ENCODE measurements at places on chromosomes 4 and X.

GRCh38 chr4:173807347-173807746 is 277.3 kb upstream of the HAND2 start:
- no peak for DNase-seq

- no peak for DNase-seq
Measured at GRCh38 chr4:111954550-111954949, 190.7 kb upstream of the FAM241A start.

GRCh38 chr4:48899950-48900349 is 6.6 kb downstream of the OCIAD2 start:
- peak; percentile 68 for DNase-seq

DNA sequence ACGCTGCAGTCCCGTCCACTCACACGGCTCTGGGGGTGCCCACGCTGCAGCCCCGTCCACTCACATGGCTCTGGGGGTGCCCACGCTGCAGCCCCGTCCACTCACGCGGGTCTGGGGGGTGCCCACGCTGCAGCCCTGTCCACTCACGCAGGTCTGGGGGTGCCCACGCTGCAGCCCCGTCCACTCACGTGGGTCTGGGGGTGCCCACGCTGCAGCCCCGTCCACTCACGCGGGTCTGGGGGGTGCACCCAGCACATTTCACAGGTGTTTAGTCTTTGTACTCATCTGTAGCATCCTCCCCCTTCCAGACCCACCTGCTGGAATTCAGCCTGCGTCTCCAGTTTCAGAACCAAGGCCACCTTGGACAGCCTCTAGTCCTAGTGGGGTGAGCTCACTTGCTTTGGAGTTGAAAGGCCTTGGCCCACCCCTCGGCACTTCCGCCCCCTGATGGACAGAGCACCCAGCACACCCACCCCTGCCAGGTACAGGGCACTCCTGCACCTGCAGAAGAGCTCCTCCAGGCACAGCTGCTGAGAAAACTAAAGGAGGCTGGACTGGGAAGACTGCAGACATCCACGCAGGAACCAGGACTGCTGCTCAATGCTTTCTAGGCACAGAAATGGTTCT is 73.0 kb downstream of the ABLIM2 start:
- no peak for DNase-seq

GRCh38 chr4:183244506-183244905 is 75.6 kb downstream of the CLDN22 start:
- no peak for DNase-seq

DNA sequence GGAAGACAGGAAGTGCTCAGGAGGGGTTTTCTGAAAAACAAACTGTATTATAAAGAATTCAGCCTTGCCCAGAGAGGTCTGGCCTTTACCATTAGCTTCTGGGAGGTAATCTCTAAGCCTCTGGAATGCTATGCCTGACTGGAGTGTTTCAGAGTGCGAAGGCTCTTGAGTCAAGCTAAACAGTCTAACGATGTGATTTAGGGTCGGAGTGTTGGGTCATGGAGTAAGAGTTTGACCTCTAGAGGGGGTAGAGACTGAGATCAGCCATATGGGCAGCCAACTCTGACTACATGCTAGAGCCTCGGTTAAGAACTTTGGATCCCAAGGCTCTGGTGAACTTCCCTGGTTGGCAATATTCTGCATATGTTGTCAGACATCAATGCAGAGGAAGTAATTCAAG is 15.0 kb downstream of the BOD1L1 start:
- no peak for DNase-seq

DNA sequence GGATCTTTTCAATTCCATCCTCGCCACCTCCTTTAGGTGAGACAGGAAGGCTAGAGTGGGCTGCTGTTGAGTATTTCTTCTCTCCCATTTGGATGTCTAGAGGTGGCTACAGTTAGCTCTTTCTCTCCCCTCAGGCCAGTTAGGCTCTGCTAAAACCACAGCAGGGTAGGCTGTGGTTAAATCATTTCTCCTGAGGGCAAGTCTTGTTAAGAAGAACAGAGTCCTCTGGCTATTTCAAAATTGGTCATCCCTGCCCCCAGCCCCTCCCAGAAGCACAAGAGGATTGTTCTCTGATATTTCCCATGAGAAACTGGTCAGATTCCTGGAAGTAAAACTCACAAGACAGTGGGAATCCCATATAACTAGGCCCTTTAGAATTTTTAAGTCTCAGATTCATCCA is 1359.5 kb downstream of the TECRL start:
- DNase-seq, result no peak

DNA sequence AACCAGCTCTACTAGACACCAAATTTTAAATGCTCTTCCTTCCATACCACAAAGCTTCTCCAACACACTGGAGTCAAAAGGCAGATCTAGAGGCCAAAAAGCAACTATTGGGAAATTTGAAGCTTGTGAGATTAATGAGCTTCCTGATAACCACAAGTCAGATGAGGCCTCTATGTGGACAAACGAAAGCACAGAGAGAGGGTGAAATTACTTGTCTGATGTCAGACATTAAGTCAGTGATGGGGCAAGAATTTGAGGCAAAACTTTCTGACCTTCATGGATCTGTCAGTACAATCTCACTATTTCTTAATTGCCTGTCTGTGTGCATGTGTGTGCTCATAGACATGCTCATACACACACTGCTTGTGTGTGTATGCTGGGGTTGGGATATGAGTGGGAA is 103.6 kb downstream of the GUCY2F start:
- no peak for DNase-seq

DNA sequence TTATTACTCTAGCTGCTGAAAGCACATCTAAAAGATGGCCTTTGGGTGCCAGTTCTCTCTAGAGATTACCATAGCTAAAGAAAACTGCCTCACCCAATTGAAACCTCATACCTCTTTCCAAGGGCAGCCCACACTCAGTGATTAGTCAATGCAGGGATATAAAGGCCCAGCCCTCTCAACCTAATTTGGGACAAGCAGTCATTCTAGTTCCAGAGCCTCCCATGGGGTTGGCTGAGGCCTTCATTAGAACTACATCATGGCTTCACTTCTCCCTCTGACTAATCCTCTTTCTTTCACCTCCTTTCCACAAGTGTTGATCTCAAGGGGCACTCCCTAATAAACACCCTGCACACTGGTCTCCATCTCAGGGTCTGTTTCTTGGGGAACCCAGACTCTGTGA is 38.5 kb upstream of the C1GALT1C1 start:
- DNase-seq, result no peak

DNA sequence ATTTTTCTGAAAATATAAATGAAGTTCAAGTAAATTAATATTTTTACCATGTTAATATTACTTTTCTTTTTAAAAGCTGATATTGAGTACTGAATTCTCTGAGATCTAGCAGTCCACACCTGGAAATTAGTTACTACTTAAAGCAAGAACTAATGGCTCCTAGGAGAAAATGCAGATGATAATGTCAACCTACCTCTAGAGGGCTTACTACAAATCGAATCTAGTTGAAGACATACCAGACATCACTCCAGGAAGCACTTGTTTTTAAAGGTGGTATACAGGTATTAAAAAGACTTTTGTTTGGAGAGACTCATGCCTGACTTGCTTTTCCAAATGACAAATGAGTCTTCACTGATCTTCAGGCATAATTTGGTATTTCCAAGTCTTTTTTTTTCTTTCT is 516.4 kb upstream of the BOD1L1 start:
- no peak for DNase-seq

- DNase-seq, result no peak
Measured at GRCh38 chrX:68894513-68895340, 65.9 kb downstream of the EFNB1 start.

DNA sequence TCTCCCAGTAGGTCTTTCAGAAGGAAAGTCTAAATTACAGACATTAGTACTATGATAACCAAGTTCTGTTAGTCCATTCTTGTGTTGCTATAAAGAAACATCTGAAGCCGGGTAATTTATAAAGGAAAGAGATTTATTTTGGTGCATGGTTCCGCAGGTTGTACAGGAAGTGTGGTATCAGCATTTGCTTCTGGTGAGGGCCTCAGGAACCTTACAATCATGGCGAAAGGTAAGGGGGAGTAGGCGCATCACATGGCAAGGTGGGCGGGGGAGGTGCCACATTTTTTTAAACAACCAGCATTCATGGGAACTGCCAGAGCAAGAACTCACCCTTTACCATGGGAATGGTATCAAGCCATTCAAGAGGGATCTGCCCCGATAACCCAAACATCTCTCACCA is 26.2 kb upstream of the USP46 start:
- DNase-seq, result no peak

- DNase-seq, result peak; percentile 73
Measured at GRCh38 chr4:130478406-130478805, 1382.5 kb downstream of the C4orf33 start.

DNA sequence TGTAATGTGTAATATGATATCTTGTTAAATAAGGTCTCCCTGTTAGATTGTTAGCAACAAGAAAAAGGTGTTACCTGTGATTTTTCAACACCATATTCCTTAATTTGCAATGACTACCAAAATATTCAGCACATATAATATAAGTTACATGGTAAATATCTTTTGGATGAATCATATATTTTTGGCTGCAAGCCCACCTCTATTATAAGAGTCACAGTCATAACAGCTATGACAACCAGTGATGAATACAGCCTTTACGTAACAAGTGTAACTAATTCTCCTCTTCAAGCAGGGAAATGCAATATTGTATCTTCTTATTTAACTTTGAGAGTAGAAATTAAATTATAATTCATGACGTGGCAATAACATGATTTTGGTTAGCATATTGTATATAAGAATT is 187.0 kb downstream of the NLGN4X start:
- no peak for DNase-seq

- DNase-seq, result no peak
Measured at GRCh38 chr4:34043131-34043530, 2201.2 kb downstream of the ARAP2 start.

GRCh38 chrX:72313707-72314641 is 8.3 kb upstream of the CITED1 start:
- no peak for DNase-seq

DNA sequence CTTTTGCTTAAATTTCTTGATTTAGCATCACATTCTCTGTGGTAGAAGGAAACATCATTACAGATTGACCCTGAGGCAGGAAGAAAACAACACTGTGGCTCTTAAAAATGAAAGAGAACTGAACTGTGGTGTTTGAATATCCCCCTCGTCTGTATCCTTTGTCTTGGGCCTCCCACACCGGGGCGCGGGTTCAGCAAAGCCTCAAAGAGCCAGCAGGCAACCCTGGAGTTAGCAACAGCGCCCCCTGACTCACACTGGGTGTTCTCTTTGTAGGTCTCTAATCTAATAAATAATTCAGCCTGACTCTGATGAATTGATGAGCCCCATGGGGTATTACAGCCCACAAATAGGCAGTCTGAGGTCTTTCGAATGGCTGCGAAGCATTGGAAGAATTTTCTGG is 46.1 kb upstream of the CTSO start:
- DNase-seq, result no peak

GRCh38 chrX:6856471-6856870 is 291.0 kb upstream of the STS start:
- no peak for DNase-seq

GRCh38 chrX:106178826-106179225 is 10.7 kb downstream of the PWWP3B start:
- DNase-seq, result no peak

DNA sequence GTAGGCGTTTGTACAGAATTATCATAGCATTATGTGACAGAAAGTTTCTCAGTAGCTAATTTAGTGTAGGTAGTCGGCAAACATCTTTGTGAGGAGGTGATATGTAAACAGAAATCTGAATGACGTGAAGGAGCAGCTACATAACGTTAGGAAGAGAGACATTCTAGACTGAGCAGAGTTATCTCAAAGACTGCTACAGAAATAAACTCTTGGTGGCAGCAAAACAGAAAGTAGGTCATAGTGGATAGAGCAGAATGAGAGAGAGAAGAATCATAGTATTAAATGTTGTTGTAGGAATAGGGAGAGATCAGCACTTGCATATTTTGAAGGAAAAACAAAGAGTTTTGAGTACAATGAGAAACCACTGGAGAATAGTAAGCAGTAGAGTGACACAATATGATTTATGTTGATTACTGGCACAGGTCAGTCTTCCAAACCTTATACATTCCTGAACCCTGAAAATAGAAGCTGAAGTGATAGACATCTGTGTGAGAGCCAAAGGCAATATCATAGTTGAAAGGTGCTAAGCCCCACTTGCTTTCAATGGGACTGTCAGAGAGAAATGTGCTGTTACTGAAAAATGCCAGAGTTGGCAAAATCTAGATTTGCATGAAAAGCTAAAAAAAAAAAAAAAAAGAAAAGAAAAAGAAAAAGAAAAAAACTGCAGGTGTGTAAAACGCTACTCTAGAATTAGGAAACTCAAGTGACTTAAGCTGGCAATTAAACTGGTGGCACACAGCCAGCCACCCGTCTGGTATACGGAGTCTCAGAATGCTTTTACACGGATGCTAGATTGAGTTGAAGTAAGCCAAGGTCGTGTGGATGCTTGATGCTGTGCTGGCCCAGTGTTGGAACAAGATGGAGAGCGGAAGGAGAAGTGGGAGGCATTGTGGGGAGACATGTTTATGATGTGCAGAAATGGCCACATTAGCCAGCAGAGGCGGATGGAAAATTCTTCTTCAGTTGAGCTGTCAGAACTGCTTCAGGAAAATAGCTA is 750.2 kb upstream of the HS3ST1 start:
- no peak for DNase-seq
